ENCODE measurements at places on chromosomes 13 and 19.
A peak's percentile ranks its signal among the peaks of the same experiment; 100 is the strongest.

DNA sequence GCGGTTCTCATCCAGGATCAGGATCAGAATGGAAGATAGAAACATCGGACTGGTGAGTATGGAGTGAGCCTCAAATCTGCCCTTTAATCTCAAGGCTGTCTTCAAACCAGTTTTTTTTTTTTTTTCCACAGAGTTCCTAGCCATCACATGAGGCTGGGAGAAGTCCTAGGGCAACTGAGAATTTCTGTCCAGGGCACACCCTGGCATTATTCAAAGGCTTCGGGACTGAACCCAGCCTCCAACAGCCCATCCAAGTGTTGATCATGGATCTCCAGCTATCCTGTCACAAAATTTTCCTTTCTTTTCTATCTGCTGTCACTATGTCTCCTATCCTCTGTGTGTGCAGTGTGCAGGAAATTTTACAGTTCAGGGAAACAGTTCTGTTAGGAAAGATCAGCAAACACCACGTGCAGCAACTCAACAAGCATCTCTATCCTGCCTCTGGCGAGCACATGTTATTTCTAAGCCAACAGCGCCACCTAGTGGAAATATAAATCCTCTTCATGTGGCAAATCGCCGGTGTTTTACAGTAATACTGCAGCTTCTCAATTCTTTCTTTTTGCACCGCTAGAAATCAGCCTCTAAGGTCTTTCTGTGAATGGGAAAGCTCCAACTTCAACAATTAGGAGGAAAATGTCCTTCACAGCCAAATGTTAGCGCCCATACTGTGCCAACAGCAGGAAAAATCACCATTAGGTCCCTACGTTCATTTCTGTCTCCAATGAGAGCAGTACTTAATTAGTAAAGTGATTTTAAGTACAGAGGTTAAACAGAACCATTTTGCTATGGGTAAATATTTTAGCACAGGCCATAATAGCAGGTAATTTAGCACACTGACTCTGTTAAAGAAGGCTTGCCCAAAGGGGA, 21.4 kb upstream of the ZNF181 start:
- peak; percentile 54 for DNase-seq

GRCh38 chr13:32829269-32829668, 187.0 kb upstream of the KL start:
- DNase-seq: no peak

DNA sequence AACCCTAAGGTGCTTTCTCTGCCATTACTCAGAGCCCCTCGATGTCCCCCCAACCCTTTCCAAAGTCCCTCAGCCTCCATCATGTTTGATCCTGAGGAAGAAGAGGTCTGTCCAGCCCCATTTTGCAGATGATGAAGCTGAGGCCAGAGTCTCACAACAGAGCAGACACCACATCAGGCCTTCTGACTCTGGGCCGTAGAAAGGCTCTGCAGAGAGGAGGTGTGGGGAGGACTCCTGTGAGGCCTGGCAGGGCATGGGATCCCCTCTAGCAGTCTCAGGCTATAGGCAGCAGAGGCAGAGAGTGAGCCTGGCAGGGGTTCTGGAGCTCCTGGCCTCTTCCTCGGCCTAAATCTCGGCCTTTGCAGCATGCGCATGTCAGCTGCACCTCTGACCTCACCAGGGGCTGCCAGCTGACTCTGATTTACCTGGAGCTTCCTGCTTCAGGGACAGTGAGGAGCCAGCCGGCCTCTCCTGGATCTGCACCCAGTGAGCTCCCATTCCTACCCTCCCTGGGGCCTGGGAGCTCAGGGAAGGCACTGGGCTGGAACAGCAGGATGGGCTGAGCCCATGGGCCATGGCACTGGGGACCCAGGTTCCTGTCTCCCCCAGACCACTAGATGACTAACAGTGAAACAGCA, 41.7 kb upstream of the VSTM2B start:
- no peak for DNase-seq

DNA sequence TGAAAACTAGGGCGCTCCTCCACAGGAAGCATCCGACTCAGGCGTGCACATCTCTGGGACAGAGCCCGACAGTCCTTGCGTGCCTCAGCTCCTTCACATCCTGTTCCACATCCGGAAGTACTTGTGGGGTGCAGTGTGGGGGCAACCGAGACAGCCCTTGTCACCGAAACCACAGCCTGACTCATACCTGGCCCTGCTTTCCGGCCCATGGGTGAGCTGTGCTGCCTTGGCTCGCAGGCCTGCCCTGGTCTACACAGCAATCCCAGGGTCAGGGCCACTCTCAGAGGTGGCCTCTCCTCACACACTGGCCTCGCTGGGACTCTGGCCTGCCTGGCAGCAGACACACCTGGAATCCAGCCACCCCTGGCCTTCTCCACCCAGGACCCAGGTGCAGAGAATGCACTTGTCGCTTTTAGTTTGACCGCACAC, 100.4 kb downstream of the STK24 start:
- peak; percentile 86 for DNase-seq

DNA sequence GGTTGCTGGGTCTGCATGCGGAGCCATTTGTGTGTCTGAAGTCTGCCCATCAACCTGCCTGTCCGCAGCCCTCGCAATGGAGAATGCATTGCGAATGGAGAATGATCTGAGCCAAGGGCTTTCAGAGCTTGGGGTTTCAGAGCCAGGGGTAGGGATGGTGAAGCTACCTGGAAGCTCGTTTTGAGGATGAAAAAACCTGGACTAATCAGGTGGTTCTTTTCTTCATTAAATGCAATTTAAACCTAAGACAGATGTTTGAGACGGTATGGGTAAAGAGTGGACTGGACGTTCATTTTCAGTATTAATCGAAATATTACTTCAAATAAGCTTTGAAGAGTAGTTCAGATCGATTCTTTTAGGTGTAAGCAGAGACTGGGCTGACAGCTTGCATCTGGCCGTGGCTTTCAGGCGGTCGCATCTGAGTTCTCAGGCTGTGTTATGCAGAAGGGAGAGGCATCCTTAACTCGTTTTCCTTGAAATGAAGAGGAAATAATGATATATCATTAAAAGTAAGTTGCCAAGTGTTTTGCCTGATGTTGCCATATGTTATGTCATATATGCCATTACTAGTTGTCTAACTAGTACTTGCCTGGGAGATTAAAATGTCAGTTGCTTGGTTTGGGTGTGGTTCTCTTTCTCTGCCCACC, 801 bp downstream of the MCF2L start:
- no peak for DNase-seq

DNA sequence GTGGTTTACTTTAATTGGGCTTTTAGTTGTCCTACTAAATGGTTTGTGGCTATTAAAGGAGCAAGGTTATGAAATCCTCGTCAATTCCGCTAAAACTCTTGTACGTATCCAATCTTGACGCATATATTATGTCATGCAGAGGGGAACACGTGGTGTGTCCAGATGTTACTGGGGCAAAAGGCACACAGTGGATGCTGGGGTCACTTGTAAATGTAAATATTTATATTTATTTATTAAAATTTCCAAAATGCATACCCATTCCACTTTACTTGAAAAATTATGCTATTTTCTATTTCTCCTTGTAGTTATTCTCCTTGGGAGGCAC, 36.7 kb upstream of the SLC46A3 start:
- DNase-seq: no peak

DNA sequence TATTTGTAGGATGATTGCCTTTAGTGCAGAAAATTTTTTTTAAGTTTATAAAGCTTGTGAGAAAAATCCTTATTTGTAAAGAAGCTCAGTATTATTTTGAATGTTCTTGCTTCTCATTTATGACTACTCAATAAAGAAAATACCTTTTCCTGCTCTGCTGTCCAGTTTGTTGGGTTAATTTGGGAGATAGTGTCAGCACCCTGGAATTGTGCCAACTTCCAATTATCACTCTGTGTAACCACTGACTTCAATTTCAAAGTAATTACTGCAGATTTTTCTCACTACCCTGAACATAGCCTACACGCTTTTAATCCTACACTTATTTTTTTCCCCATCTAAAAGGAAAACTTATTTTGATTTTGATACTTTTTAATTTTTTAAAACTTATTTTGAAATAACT, 93.1 kb downstream of the GGACT start:
- no peak for DNase-seq

GRCh38 chr13:110568612-110569011, 7.1 kb upstream of the RAB20 start:
- no peak for DNase-seq

GRCh38 chr19:5850743-5851293, 431 bp downstream of the FUT3 start:
- DNase-seq: no peak

DNA sequence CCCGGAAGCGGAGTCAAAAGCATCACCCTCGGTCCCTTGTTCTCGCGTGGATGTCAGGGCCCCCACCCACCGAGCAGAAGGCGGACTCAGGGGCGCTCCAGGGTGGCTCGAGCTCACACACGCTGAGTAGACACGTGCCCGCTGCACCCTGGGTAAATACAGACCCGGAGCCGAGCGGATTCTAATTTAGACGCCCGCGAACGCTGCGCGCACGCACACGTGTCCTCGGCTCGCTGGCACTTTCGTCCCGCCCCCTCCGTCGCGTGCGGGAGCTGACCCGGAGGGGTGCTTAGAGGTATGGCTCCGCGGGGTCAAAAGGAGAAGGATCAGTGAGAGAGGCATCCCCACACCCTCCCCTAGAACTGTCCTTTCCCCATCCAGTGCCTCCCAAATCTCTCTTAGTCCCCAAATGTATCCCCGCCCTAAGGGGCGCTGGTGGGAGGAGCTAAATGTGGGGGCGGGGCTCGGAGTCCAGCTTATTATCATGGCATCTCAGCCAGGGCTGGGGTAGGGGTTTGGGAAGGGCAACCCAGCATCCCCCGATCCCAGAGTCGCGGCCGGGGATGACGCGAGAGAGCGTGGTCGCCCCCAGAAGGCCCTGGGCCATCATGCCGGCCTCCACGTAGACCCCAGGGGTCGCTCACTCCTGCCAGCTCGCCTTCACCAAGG, 451 bp upstream of the ICAM5 start:
- peak; percentile 73 for DNase-seq

- no peak for DNase-seq
Observed at GRCh38 chr13:61123538-61124289, 291.9 kb downstream of the PCDH20 start.

- no peak for DNase-seq
Observed at GRCh38 chr13:92433963-92434362, 792.6 kb upstream of the GPC6 start.

- no peak for DNase-seq
Observed at GRCh38 chr13:97133955-97134354, 88.2 kb upstream of the MBNL2 start.

DNA sequence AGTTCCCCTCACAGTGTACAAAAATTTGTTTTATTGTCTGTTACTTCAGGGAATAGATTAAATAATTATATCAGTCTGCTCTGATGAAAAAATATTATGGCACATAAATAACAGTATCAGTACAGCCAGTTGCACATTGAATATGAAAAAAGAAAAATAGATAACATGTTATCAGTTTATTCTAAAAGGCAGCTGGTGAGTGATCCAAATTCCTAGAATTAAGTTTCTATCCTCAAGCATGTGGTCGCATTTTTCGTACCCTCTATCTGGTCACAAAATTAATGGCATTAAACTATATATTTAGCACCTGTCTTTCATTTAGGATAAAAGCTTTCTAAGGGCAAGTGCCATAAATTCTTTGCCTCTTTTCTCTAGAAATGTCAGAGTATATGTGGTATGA, 944.8 kb upstream of the PCDH9 start:
- DNase-seq: no peak

DNA sequence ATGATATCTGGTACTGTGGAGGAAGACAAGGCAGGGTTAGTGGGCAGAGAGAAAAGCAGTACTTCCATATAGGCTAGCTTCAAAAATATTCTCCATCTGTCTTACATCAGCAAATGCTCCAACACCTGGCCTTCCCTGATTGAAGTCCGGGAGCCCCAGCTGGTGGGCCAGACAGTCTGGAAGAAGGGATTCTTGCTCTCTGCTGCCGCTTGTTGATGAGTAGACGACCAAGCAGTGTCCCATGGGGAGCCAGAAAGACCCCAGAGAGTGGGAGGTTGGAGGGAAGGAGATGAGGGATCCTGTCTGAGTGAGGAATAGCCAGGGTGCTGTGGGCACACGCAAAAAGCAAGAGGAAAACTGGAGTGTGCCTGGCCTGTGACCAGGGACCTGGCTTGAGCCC, 95.1 kb downstream of the ATP8A2 start:
- no peak for DNase-seq

GRCh38 chr19:45613926-45614725, 12.1 kb upstream of the GPR4 start:
- peak; percentile 50 for DNase-seq

- peak; percentile 74 for DNase-seq
Observed at GRCh38 chr13:36420437-36420891, 11.8 kb upstream of the CCNA1 start.

- DNase-seq: peak; percentile 75
Observed at GRCh38 chr19:45670670-45671453, 2.8 kb downstream of the GIPR start.

- DNase-seq: no peak
Observed at GRCh38 chr13:26618726-26619125, 61.2 kb downstream of the WASF3 start.

GRCh38 chr13:112714376-112715174, 24.7 kb downstream of the ATP11A start:
- no peak for DNase-seq

DNA sequence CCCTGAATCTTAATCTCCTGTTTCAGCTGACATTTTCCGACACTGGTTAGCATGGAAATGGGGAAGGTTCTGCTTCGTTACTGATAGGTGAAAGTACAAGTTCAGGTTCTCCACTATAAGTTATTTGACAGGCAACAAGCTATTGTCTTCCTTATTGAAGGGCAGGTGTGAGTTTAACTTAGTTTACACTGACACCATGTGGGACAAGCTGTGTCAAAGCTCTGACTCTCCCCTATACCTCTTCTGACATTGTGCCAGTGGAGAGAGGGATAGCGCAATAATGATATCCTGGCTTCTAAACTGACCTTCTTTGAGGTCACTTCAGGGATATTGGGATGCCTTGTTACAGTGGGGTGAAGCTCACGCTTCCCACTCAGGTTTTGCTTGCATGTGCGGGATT, 587.0 kb upstream of the SLITRK5 start:
- no peak for DNase-seq

DNA sequence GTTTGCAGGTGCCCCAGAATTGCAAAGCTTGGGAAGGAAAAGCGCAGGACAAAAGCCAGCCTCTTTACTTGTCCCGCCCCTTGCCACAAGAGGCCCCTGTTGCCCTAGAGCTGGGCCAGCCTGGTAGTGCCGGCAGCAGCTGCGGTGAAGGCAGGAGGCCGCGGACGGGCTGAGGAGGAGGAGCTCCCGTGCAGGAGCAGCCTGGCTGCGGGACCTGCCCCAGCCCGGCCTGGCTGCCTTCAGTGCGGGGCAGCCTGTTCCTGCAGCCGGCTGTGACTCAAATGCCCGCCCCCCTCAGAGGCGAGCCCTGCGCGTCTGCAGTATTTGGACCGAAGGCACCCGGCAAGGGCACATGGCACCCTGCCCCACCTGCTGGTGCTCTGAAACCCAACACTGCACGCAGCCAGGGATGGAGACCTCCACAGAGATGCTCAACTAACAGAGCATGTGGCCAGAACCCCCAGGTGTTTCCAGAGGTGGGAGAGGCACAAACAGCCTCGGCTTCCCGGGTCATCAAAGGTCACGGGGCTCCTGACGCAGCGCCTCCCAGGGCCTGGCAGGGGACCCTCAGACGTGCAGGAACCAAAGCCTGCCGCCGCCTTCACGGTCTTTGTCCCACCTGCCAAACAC, 29.7 kb downstream of the NAXD start:
- peak; percentile 40 for DNase-seq

GRCh38 chr19:11422163-11423065, 3.3 kb upstream of the RGL3 start:
- DNase-seq: peak; percentile 62

Measured in stimulated activated CD4-positive, alpha-beta T cell treated with anti-CD3 and anti-CD28 coated beads, Interleukin-2, amount 100 ng/mL, for 24 hours (primary cell).